Stomach (tissue), 19 donors: ENCODE measurements at places on chromosomes 5 and 9. TPM values are rescaled to one million over a fixed set of nuclear protein-coding genes. Genes with fewer than 3 reads are reported as not detected.

The SPINK4 gene
- total RNA-seq: not detected

The SPACA9 gene
- total RNA-seq: 0.55 TPM

The CDO1 gene
- total RNA-seq: not detected

The ENTPD2 gene
- total RNA-seq: 2.2 TPM

The NR2F1 gene
- 15.2 TPM for total RNA-seq

The LSM11 gene
- 1.2 TPM for total RNA-seq

The ZDHHC11 gene
- total RNA-seq: 18.9 TPM

The LCN10 gene
- 4.8 TPM for total RNA-seq

The DNM1 gene
- total RNA-seq: 21.6 TPM

The ANP32B gene
- 28.3 TPM for total RNA-seq

The PCDHGB2 gene
- 6.2 TPM for total RNA-seq

The CDH9 gene
- not detected for total RNA-seq

The ADAMTSL1 gene
- 98.8 TPM for total RNA-seq

The TMEM141 gene
- total RNA-seq: 11.1 TPM

The PFN3 gene
- total RNA-seq: not detected

The SOHLH1 gene
- total RNA-seq: not detected

The GPX8 gene
- 2.0 TPM for total RNA-seq

The KCNN2 gene
- 9.4 TPM for total RNA-seq

The PLPPR1 gene
- not detected for total RNA-seq

The ZFYVE16 gene
- total RNA-seq: 25.6 TPM

The SEMA4D gene
- 11.1 TPM for total RNA-seq

The PSAT1 gene
- 9.2 TPM for total RNA-seq

The SLC45A2 gene
- total RNA-seq: not detected

The PCDHB13 gene
- total RNA-seq: under 0.01 TPM

The GPR151 gene
- total RNA-seq: not detected

The POU4F3 gene
- total RNA-seq: not detected

The SLC35A4 gene
- total RNA-seq: 11.4 TPM

The WDR31 gene
- total RNA-seq: 0.29 TPM

The CXCL14 gene
- 15.6 TPM for total RNA-seq

The GRIN1 gene
- total RNA-seq: not detected

The PTRH1 gene
- 50.4 TPM for total RNA-seq

The MVB12B gene
- 21.9 TPM for total RNA-seq

The PHF24 gene
- total RNA-seq: not detected

The CAMK2A gene
- not detected for total RNA-seq

The SCGB3A2 gene
- 6.4 TPM for total RNA-seq

The SEMA5A gene
- 5.2 TPM for total RNA-seq

The PWWP2A gene
- 200 TPM for total RNA-seq

The TNIP1 gene
- total RNA-seq: 136 TPM

The FCN1 gene
- total RNA-seq: not detected

The TMC1 gene
- not detected for total RNA-seq

The ZNF608 gene
- total RNA-seq: 33.8 TPM

The NPM1 gene
- 989 TPM for total RNA-seq
